Progenitor cell of endocrine pancreas (in vitro differentiated cells): ENCODE measurements at places on chromosomes 11 and 22. TPM values are rescaled to one million over a fixed set of nuclear protein-coding genes. Genes with fewer than 3 reads are reported as not detected.
A peak's percentile ranks its signal among the peaks of the same experiment; 100 is the strongest.

- no peak overlapping the region for H3K4me3 ChIP-seq
- peaks cover 7% of the 10 kb centered on the region for H3K36me3 ChIP-seq
- H3K27me3 ChIP-seq, result no peaks in the 10 kb centered on the region
- H3K4me1 ChIP-seq, result no peaks in the 10 kb centered on the region
- H3K27ac ChIP-seq, result no peak overlapping the region
Observed at GRCh38 chr22:47495110-47495509, 732.7 kb downstream of the TBC1D22A start.

DNA sequence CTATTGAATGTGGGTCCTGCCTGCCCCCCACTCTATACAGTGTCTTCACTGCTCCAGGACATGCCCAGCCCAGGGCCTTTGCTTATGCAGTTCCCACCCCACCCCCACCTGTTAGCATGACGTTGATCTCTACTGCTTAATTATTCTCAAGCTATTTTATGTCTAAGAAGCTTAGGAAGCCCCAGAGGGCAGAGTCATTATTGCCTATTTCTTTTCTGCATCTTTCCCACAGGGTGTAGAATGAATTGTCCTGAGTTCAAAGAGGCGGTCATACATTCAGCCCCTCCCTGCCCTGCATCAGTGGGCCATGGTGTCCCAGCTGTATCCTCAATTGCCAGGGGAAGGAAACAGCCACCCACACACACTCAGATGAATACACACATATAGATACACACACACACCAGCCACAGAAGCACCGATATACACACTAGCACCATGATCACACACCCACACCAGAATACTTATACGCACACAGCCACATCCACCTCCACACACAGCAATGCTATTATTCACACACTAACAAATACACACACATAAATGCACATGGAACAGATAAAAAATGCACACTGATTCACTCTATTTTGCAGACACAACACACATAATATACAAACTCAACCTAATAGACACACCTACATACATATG, 1.5 kb downstream of the PDE2A start:
- H3K27me3 ChIP-seq, result peaks cover 78% of the 10 kb centered on the region
- no peak overlapping the region for H3K27ac ChIP-seq
- no peaks in the 10 kb centered on the region for H3K4me1 ChIP-seq
- H3K36me3 ChIP-seq, result no peaks in the 10 kb centered on the region

GRCh38 chr11:133385781-133386180, 146.5 kb downstream of the OPCML start:
- peaks cover 22% of the 10 kb centered on the region for H3K27me3 ChIP-seq
- DNase-seq, result no peak
- H3K36me3 ChIP-seq, result no peaks in the 10 kb centered on the region
- peaks cover 2% of the 10 kb centered on the region for H3K4me1 ChIP-seq
- H3K27ac ChIP-seq, result no peak overlapping the region

GRCh38 chr11:13763341-13763740, 94.9 kb downstream of the FAR1 start:
- H3K27ac ChIP-seq, result no peak overlapping the region
- no peak overlapping the region for H3K4me3 ChIP-seq
- H3K36me3 ChIP-seq, result no peaks in the 10 kb centered on the region
- H3K4me1 ChIP-seq, result peaks cover 12% of the 10 kb centered on the region
- no peak for DNase-seq
- H3K27me3 ChIP-seq, result peaks cover 3% of the 10 kb centered on the region

GRCh38 chr11:10067629-10068300, 226.3 kb downstream of the SBF2 start:
- no peak overlapping the region for H3K4me3 ChIP-seq
- H3K4me1 ChIP-seq, result peaks cover 3% of the 10 kb centered on the region
- H3K27me3 ChIP-seq, result no peaks in the 10 kb centered on the region
- DNase-seq, result no peak

- H3K36me3 ChIP-seq, result peaks cover 23% of the 10 kb centered on the region
- H3K27ac ChIP-seq, result peak overlapping the region; percentile 64
- no peak for DNase-seq
Observed at GRCh38 chr22:42820045-42820763, 36.9 kb downstream of the ARFGAP3 start.

GRCh38 chr11:66317723-66318599, 1.1 kb upstream of the CD248 start:
- H3K4me3 ChIP-seq, result no peak overlapping the region
- peaks cover 41% of the 10 kb centered on the region for H3K27me3 ChIP-seq
- no peaks in the 10 kb centered on the region for H3K36me3 ChIP-seq

GRCh38 chr11:64643920-64644646, 53.1 kb downstream of the SLC22A12 start:
- peaks cover 7% of the 10 kb centered on the region for H3K4me1 ChIP-seq
- no peak overlapping the region for H3K27ac ChIP-seq

DNA sequence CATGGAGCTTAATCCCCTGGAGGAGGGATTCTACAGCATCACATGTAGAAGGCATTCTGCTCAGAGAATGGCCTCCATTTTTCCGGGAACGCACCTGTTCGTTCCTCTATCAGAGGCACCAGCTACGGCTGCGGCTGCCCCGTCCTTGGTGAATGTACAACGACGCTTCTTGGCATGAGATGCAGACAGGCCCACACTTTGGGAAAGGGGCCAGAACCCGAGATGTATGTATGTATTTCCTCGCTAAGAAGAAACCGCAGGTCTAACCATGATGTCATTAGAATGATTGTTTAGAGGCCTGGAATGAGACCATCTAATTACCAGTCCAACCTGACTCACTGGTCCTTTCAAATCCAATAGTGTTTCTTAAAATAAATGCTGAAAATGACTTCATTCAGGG, 1293.4 kb downstream of the TBC1D22A start:
- no peaks in the 10 kb centered on the region for H3K36me3 ChIP-seq
- DNase-seq, result no peak
- H3K4me3 ChIP-seq, result no peak overlapping the region
- H3K4me1 ChIP-seq, result no peaks in the 10 kb centered on the region

GRCh38 chr11:44752300-44752699, 25.5 kb downstream of the TSPAN18 start:
- DNase-seq, result no peak
- H3K4me1 ChIP-seq, result peaks cover 2% of the 10 kb centered on the region
- H3K4me3 ChIP-seq, result no peak overlapping the region
- H3K27ac ChIP-seq, result no peak overlapping the region

DNA sequence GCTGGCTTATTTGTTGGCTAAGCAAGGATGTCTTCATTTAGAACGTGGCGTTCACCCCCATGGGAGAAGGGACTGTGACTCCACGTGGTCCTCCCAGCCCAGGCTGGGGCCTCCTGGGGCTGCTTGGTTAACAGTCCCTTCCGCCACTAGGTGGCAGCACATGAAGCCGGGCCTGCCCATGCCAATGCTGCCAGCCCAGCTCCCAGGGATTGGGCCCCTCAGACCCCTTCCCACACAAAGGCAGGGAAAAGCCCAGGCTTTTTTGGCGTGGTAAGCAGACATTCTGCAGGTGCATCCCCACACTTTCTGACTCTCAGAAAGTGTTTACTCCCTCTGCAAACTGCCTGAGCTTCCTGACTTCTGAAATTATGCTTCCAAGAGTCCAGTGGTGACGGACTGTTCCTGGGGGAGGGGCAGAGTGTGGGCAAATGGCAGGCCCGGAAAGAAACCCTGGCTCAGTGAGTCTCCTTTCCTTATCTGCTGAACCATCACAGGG, 3.1 kb downstream of the CBX6 start:
- H3K36me3 ChIP-seq, result peaks cover 9% of the 10 kb centered on the region
- no peaks in the 10 kb centered on the region for H3K27me3 ChIP-seq
- H3K27ac ChIP-seq, result no peak overlapping the region
- DNase-seq, result peak; percentile 89
- H3K4me1 ChIP-seq, result peaks cover 19% of the 10 kb centered on the region

- DNase-seq, result no peak
- no peak overlapping the region for H3K4me3 ChIP-seq
- no peaks in the 10 kb centered on the region for H3K36me3 ChIP-seq
- H3K27me3 ChIP-seq, result no peaks in the 10 kb centered on the region
Observed at GRCh38 chr11:90512846-90513245, 290.0 kb upstream of the CHORDC1 start.

DNA sequence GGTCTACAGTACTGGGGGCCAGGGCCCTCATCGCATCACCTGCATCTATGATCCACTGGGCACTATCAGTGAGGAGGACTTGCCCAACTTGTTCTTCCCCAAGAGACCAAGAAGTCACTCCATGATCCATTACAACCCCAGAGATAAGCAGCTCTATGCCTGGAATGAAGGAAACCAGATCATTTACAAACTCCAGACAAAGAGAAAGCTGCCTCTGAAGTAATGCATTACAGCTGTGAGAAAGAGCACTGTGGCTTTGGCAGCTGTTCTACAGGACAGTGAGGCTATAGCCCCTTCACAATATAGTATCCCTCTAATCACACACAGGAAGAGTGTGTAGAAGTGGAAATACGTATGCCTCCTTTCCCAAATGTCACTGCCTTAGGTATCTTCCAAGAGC, 3.8 kb upstream of the PPFIBP2 start:
- H3K27me3 ChIP-seq, result peaks cover 26% of the 10 kb centered on the region
- DNase-seq, result no peak
- H3K4me3 ChIP-seq, result no peak overlapping the region
- H3K36me3 ChIP-seq, result no peaks in the 10 kb centered on the region

GRCh38 chr11:1299621-1300020, 9.8 kb downstream of the TOLLIP start:
- peaks cover 1% of the 10 kb centered on the region for H3K36me3 ChIP-seq
- no peak overlapping the region for H3K4me3 ChIP-seq
- peaks cover 24% of the 10 kb centered on the region for H3K4me1 ChIP-seq
- DNase-seq, result peak; percentile 9

DNA sequence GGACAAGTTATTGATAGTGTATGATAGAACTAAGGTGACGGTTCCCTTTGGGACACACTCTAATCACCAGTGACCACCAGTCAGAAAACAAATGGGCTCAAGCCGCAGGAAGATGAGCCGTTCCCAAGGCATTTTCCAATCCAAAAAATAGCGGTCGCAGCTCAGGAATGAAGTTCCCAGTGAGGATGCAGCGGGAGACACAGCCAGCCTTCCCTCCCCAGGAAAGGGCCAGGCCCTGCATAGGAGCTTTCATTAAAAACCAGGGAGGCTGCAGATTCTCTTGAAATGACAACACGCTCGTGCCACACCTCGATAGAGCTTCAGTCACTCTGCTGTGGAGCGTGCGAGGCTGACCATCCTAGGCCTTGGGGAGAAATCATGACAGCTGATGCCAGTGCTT, 65.8 kb upstream of the WNT7B start:
- DNase-seq, result no peak
- H3K4me3 ChIP-seq, result no peak overlapping the region
- peaks cover 56% of the 10 kb centered on the region for H3K27me3 ChIP-seq
- H3K27ac ChIP-seq, result no peak overlapping the region
- H3K4me1 ChIP-seq, result no peaks in the 10 kb centered on the region

DNA sequence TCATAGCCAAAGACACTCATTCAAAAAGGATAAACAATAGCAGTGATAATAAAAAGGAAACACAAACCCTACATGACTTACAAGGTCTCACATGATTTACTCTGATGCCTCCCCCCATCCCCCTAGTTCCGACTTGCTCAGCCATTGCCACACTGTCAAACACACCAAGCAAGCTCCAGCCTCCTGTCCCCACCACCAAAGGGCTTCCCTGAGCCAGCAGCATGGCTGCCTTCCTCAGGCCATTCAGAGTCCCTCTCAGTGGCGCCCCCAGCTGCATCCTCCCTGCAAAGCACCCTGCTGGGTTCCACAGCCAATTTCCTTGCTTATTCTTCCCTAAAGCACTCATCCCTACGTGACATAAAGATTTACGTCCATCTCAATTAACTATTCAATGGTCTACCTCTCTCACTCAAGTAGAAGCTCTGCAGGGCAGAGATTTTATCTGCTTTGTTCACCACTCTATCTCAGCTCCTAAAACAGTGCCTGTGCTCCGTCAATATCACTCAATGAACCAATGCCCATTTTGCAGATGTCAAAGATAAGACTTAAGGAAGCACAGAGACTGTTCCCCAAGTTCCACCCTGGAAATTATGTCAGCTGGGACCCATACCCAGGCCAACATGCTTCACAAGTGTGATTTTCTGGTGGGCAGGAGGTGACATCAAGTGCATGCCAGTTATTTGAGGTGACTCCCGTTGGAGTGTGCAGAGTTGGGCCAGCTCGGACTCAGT, 106.9 kb downstream of the SYN3 start:
- DNase-seq, result no peak
- no peaks in the 10 kb centered on the region for H3K27me3 ChIP-seq
- H3K36me3 ChIP-seq, result no peaks in the 10 kb centered on the region
- H3K27ac ChIP-seq, result no peak overlapping the region

- no peak overlapping the region for H3K4me3 ChIP-seq
- H3K4me1 ChIP-seq, result no peaks in the 10 kb centered on the region
- peaks cover 8% of the 10 kb centered on the region for H3K27me3 ChIP-seq
- no peak for DNase-seq
Observed at GRCh38 chr11:122668562-122669090, 13.1 kb downstream of the UBASH3B start.

DNA sequence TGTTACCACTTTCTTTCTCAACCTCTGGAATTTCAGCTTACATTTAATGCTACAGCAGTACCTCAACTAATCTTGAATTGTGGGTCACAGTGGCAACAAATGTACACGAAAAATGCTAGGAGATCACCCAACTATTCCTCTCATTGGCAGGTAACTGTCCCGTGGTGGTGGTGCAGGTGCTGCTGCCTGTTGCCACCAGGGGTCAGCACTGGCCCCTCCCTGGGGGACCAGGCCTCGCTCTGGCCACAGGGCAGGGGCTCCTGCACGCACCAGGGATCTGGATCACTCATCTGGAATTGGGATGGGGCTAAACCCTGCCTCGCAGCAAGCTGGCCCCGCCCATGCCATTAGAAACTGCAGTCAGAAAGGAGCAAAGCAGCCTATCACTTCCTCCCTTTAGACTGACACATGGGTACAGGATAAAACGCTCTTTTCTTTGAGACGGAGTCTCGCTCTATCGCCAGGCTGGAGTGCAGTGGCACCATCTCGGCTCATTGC, 6.9 kb upstream of the POLDIP3 start:
- peak; percentile 80 for DNase-seq
- no peak overlapping the region for H3K4me3 ChIP-seq
- H3K27ac ChIP-seq, result no peak overlapping the region
- no peaks in the 10 kb centered on the region for H3K4me1 ChIP-seq
- H3K36me3 ChIP-seq, result peaks cover 6% of the 10 kb centered on the region
- H3K27me3 ChIP-seq, result no peaks in the 10 kb centered on the region

DNA sequence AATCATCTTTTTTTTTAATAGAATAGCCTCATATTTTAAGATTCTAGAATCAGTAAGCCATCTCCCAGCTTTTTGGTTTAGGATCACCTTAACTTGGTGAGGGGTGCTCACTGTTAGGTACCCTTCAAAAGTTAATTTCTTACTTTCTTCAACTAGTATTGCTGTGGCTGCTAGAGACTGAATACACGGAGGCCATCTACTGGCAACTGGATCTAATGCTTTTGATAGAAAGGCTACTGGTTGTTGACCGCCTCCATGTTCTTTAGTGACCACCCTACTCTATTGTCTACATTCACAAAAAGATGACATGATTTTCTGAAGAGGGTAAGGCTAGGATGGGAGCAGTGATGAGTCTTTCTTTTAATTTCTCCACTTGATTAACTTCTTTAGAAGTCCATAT, 16.7 kb upstream of the ALDH3B2 start:
- no peak for DNase-seq
- H3K36me3 ChIP-seq, result no peaks in the 10 kb centered on the region
- no peak overlapping the region for H3K27ac ChIP-seq
- no peak overlapping the region for H3K4me3 ChIP-seq

GRCh38 chr11:804599-804964, 449 bp downstream of the PIDD1 start:
- no peaks in the 10 kb centered on the region for H3K27me3 ChIP-seq
- peaks cover 5% of the 10 kb centered on the region for H3K4me1 ChIP-seq
- no peak overlapping the region for H3K27ac ChIP-seq

Gene RABL2B
- 88.6 and 88.7 TPM in 2 replicates for total RNA-seq

Gene TMEM132A
- 261 and 292 TPM in 2 replicates for total RNA-seq

Gene MCAM
- total RNA-seq, result 9.8 and 12.7 TPM in 2 replicates

Gene SLC22A25
- total RNA-seq, result not detected in 2 replicates
